ENCODE measurements at places on chromosomes 13 and 19.

DNA sequence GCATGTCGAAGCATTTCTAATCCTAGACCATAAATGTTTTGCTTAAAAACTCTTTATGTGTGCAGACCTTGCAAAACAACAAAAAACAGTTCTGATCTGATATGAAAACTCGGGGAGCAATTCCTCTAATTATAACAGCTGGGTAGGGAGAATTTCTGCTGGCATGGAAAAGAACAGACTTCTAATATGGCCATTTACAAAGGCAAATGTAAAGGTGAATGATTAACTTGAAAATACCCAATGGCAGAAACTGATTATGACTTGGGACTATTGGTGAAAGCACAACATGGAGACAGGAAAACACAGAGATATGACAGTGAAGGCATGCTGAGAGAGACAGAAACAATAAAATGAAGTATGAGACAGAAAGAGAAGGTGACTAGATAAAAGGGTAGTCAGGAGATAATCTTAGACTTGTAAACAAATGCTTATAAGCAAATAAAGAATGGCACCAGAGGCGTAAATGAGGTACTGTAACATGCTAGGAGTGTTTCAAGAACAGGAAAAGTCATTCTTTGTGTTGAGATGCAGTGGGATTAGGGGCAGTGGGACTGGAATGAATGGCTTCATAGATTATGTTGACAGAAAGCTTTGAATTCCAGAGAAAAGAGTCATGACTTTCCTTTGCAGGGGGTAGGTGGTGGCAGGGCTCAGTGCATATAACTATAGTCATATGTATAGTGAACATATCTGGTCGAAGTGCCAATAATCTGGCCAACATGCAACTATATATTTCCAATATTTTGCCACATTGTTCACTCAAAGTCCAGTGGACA, 393.0 kb downstream of the ITGBL1 start:
- no peak for DNase-seq

DNA sequence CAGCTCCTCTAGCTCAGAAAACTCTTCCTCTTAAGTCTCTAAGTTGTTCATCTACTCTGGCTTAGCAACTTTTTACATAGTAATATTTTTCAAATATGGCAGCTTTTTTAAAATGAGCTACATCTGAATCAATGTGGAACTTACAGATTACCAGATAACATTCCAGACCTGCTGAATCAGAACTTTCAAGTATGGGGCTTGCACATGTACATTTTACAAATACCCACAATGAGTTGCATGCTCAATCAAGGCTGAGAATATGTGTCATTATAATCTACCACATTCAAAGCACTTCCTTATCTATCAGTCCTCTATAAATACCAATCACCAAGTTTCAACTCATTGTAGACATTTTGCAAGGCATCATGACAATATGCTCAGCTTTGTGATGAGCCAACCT, 383.1 kb downstream of the FGF14 start:
- no peak for DNase-seq

GRCh38 chr19:41861116-41861768, 1.2 kb downstream of the RPS19 start:
- DNase-seq = no peak

DNA sequence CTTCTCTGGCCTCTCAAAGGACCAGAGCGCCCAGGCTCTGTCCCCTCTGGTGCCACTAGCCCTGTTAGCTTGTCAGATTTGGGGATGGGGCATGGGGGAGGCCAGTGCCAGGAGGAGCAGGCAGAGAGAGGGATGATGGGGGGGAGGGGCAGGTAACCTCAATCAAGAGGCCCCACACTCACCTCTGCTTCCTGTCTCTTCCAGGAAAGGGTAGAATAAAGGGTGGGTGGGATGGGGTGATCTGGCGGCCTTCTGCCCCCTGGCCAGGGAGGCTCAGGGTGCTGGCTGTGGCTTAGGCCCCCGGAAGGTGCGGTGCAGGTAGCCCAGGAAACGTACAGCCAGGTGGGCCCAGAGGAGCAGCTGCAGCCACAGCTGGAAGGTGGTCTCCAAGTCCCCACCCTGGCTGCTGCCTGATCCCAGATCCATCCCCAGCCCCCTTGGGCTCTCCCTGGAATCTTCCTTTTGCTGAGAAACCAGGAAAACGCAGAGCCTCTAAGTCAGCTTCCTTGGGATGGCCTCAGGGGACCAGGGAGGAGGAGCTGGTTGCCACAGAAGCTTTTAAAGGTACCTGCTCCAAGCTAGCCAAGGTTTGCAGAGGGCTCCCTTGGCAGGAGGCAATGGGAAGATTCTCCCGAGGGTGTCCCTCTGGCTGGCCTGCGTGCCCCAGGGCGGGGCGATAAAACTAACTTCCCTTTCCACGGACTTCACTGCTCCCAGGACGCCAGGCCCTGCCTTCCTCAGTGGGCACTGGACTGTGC, 5.3 kb downstream of the PRKACA start:
- no peak for DNase-seq

DNA sequence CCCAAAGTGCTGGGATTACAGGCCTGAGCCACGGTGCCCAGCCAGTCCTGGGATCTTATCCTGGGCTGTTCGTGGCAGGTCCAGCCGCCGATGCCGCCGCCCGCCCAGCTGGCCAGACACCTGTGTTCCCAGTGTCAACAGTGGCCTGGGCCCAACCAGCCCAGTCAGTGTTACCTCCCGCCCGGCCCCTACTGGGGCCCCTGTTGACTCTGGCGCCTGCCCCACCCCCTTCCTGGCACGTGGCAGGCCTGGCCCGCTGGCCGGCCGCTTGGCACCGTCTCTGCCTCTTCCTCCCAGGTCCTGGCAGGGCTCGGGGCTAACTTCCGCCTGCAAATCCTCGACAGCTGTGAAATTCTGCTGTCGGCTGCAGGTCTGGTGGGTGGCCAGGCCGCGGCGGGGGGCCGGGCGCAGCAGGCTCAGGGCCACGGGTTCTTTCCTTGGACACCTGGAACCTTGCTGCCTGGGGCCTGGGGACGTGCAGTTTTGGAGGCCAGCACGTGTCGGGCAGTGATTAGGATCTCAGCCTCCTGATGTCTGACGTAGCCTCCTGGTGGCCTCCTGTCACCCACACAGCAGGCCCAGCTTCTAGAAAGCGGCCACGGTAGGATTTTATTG, 9.1 kb downstream of the ARID3A start:
- no peak for DNase-seq

GRCh38 chr13:77062097-77062496, 35.1 kb upstream of the FBXL3 start:
- no peak for DNase-seq

GRCh38 chr13:42048342-42048683, at the start of gene DGKH:
TSS of gene DGKH (plus strand) at chr13:42048648. CDS start at chr13:42048774, 126 bp downstream.
- DNase-seq = no peak

DNA sequence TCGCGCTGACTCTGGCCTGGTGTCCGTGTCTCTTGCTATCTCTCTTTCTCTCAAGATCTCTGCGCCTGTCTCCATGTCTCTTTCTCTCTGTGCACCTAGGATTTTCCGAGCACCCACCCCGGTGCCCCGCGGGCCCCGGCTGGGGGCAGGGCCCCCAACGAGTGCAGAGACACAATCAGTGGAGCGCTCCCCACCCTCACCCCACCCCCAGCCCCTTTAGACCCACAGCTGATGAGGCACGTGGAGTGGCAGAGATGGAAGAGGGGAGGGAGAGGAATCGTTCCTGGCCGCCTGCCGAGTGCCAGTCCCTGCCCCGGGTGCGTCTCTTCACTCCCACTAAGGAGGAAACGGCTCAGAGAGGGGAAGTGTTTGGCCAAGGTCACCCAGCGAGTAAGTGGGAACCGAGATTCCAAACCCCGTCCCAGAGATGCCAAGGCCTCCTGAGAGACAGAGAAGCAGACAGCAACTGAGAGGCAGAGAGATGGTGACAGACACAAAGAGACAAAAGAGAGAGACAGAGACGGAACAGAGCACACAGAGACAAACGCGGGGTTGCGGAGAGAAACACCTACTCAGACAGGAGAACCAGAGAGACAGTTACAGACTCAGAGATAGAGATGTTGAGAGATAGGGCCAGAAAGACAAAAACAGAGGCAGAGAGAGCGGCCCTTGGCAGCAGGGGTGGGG, 626 bp upstream of the BCL3 start:
- no peak for DNase-seq

DNA sequence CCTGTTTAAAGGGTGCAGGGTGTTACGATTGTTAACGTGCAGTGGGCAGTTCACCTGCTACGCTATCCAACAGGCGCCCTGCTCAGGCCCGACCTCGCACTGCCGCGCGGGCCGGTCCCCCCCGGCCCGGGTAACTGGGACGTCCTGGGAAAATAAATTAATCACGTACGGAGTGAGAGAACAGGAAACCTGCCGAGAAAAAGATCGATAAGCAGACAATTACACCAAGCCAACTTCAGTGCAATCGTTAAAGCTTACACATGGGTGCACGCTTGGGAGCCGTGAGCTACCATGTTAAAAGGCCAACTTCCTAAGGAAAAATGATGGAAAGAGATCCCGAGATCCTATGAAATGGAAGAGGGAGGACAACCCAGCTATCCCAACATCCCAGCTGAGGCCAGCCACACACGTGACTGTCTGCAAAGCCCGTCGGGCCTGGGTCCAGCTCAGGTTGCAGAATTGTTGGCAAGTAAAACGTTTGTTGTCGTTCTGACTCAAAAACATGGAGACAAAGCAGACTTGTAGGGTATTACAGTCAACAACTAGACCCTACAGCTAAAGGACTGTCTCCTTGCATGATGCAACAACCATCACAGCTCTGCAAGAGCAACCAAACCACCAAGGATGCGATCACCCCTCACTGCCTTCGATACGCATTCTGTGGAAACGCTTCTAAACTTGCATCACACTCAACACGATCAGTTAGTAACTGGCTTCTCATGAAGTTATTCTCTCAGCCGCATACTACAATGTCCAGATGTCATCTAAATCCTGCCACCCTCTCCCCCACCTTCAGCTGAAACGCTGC, 741 bp upstream of the TUBGCP3 start:
- DNase-seq = no peak

- no peak for DNase-seq
Measured at GRCh38 chr19:15433519-15434069, 14.8 kb upstream of the AKAP8L start.

DNA sequence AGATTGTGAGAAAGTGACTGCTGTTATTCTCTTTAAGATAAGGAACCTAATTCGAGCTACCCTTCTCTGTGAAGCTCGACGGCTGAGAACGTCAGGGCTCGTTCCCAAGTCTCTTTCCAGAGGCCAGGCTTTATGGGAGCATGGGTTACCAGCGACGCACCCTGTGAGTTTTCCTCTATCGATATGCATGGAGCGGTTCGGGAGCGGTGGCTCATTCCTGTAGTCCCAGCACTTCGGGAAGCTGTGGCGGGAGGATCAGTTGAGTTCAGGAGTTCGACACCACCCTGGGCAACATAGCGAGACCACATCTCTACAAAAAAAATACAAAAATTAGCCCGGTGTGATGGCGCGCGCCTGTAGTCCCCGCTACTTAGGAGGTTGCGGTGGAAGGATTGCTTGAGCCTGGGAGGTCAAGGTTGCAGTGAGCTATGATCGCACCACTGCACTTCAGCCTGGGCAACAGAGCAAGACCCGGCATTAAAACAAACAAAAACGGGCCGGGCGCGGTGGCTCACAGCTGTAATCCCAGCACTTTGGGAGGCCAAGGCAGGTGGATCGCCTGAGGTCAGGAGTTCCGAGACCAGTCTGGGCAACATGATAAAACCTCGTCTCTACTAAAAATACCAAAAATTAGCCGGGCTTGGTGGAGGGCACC, 681 bp upstream of the ZNF606 start:
- DNase-seq = no peak

GRCh38 chr19:36027696-36028095, 5.0 kb downstream of the CLIP3 start:
- no peak for DNase-seq

GRCh38 chr13:84032116-84032515, 149.8 kb upstream of the SLITRK1 start:
- DNase-seq = no peak

DNA sequence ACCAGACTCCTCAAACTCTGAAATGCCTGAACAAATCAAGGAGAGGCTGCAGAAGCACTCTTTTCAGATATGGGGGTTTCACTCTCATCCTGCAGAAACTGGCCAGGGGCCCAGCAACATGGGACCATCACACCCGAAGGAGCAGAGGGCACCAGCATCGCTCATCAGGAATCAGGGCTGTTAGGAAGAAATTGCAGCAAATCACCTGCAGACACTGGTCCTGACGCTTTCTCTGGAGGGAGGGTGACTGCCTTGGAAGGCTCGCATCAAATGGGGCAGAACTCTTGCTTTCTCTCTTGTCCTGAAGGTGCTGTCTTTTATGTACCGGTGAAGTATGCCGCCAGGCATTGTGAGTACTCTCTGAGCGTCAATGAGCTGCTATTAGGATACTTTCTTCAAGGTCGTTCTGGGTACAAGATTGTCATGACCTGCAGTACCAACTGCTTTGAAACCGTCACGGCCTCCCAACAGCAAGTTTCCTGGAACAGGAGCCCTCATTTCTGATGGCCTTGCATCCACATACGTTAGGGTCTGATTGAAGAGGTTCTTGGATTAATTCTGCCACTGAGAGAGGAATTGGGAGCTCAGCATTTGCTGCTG, 155.7 kb upstream of the SOX1 start:
- no peak for DNase-seq

DNA sequence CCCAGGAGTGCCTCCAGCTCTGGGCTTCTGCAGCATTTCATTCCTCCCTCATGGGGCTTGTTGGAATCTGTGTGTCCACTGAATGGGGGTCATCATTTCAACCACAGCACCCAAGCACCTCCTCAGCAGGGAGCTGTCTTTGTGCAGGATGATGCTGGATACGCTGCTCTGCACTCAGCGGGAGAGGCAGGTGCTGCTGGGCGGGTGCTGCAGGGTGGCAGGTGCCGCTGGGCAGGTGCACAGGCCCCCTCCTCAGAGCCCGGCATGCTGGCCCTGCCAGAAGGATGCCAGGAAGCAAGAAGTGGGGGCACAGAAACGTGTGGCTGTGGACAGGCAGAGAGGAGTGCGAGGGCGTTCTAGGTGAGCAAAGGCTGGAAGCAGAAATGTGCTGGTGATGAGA, 121.8 kb upstream of the VSTM2B start:
- DNase-seq = no peak

- peak; percentile 86 for DNase-seq
Measured at GRCh38 chr19:12333162-12334159, at the start of gene ZNF563. TSS of gene ZNF563 (minus strand) at chr19:12333633. CDS start at chr19:12333482, 151 bp downstream.

DNA sequence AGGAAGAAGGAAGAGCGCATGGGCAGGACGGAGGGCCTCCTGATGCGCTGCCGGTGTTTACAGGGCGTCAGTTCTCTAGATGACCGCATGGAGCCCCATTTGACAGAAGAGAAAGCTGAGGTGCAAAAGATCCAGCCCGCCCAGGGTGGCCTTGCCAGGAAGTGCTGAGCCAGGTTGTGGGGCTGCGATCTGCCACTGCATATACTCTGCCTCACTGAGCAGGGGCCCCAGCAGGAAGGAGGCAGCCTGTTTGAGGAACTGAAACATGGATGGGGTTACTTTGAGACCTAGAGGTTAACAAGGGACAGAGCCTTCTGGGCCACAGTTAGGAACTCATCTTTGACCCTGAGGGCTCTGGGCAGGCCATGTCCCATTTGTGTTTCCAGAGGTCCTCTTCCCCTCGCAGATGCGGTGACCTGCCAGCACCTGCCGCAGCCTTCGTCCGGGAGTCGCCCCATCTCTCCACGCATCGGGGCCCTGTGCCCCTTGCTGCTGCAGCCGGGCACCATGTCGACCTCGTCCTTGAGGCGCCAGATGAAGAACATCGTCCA, 3.2 kb downstream of the EPN1 start:
- no peak for DNase-seq

- DNase-seq = no peak
Measured at GRCh38 chr19:45117671-45118070, 24.7 kb downstream of the PPP1R37 start.

- DNase-seq = no peak
Measured at GRCh38 chr13:102978168-102978567, 88.0 kb downstream of the SLC10A2 start.

- DNase-seq = no peak
Measured at GRCh38 chr13:24251525-24251924, 57.9 kb upstream of the C1QTNF9 start.
